ENCODE measurements at places on chromosomes 6 and 20.

GRCh38 chr6:10951675-10952282, 64.9 kb downstream of the SYCP2L start:
- DNase-seq = no peak

- DNase-seq = no peak
Measured at GRCh38 chr20:48708630-48709029, 119.2 kb downstream of the PREX1 start.

GRCh38 chr6:141103246-141103645, 1029.5 kb upstream of the GJE1 start:
- DNase-seq = no peak

- no peak for DNase-seq
Measured at GRCh38 chr6:12947967-12948366, 231.4 kb downstream of the PHACTR1 start.

DNA sequence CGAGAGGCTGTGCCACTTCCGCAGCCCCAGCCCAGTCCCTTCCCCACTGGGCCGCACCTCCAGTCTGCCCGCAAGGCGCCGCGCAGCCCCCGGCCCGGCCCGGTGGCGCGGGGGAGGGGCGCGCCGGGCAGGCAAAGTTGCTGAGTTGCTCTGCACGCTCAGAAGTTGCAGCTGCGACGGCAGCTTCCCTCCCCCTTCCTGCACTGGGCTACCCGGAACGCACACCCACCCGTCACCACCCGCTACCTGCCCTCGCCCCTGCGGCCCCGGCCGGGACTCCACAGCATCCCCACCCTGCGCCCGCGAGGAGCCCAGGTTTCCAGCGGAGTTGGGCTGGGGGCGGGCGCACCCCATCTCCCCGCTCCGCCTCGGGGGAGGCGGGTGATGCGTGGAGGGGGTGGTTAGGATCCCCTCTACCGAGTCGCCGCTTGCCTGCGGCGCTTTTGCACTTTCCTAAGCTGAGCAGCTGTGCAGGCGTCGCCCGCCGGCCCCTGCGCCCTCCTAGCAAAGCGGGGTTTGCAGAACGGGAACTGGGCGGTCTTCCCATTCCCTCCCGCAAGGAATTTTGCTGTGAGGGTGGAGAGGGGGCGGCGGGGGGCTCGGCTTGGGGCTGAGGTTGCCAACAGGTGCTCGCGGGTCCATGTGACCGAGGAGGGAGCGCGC, 55.9 kb upstream of the RREB1 start:
- DNase-seq = no peak

DNA sequence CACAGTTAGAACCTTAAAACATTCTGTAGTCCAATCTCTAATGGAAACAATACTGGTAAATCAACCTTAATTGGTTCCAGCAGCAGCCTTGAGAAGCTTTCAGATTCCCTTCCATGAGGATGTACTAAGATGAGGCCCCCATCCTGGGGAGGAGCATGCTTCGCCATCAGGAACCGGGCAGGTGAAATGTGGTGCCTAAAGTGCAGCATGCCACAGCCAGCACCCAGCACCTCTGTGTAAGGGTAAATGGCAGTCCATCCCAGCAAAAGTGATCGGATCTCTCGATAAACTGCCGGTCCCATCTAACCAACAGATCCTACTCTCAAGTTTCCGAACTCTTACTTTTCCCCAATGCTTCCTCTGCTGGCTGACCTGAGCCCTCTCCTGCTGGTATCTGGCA, 166.3 kb upstream of the PDE10A start:
- DNase-seq = no peak

DNA sequence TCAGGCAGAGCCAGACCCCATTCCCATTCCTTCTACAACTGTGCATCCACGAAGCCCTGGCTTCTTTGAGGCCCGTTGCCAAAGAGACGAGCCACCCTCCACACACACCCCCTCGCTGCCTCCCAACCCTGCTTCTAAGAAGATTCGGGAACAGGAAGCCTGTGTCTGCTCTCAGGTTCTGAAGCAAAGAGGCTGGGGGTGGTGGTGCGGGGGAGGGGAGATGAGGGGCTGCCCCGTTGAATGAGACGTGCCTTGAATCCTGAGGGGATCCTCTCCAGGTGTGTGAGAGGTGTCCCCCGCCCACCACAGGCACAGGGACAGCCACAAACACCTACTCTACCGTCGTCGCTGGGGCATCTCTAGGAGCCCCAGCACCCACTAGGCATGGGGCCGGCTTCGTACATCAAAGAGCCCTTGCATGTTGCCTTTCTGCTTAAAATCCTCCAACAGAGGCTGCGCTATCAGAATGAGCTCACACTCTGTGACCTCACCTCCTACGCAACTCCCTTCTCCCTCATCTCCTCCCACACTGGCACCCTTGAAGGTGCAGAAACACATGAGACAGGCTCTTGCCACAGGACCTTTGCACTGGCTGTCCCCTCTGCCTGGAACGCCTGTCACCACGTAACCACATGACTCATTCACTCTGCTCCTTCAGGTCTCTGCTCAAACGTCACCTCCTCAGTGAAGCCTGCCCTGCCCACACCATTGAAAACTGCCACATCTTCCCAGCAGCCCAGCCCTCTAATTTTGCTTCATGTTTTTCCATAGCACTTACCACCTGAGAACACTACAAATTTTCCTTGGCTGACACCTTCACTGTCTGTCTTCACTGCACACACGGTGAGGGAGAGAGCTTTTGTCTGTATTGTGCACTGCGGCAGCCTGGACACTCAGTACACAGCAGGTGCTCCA, 58.5 kb downstream of the PREX1 start:
- no peak for DNase-seq

DNA sequence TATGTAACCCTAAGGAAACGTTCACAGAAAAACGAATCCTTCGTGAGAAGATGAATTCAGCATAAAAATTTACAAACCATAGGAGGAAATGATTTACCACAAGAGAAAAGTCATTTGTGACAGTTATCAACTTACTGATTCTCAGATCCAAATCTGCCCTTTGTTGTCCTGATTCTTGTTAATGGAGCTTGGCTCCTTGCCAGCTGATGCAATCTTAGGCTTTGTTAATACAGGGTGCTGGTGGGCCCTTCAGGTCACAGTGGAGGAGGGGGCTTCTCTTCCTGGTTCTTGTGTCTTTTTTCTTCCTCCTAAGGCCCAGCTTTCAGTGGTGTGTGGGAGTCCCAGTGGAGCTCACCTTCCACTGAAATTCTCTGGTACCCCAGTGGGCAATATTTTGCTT, 108.4 kb upstream of the MAP3K7 start:
- DNase-seq = no peak

- no peak for DNase-seq
Measured at GRCh38 chr6:45886776-45887175, 128.9 kb downstream of the CLIC5 start.

- no peak for DNase-seq
Measured at GRCh38 chr6:169996378-169997051, 245.1 kb downstream of the ERMARD start.

GRCh38 chr6:7129784-7130569, 22.2 kb downstream of the RREB1 start:
- DNase-seq = no peak

GRCh38 chr6:165181951-165182414, 127.4 kb downstream of the C6orf118 start:
- no peak for DNase-seq

- DNase-seq = no peak
Measured at GRCh38 chr20:8490076-8490830, 358.2 kb downstream of the PLCB1 start.

DNA sequence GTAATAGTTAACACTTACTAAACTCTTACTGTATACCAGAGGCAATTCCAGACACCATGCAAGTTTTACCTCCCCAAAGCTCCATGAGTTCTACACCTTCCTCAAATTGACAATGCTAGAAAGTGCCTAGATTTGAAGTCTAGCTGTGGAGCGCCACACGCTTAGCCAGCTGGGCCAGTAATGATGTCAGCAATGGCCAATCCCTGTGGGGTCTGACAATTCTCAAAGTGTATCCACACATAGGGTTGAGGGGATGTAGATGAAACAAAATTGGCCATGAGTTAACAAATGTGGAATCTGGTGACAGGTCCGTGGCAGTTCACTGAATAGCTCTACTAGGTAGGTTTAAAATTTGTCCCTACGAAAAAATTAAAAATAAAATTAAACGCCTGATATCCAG, 1.3 kb downstream of the ZNF343 start:
- no peak for DNase-seq

- no peak for DNase-seq
Measured at GRCh38 chr6:105835373-105835772, 250.8 kb upstream of the PRDM1 start.
